Stimulated activated CD8-positive, alpha-beta memory T cell treated with anti-CD3 and anti-CD28 coated beads, Interleukin-7, amount 100 ng/mL, for 48 hours (primary cell): ENCODE measurements at places on chromosomes 3 and 15.

GRCh38 chr3:46987743-46988401, 8.4 kb downstream of the NBEAL2 start:
- DNase-seq = peak; percentile 73

- no peak for DNase-seq
Observed at GRCh38 chr3:136932978-136933772, 24.6 kb upstream of the IL20RB start.

GRCh38 chr3:138114431-138114918, 933 bp downstream of the DZIP1L start:
- no peak for DNase-seq

- no peak for DNase-seq
Observed at GRCh38 chr3:169629895-169630294, 33.6 kb downstream of the MECOM start.

DNA sequence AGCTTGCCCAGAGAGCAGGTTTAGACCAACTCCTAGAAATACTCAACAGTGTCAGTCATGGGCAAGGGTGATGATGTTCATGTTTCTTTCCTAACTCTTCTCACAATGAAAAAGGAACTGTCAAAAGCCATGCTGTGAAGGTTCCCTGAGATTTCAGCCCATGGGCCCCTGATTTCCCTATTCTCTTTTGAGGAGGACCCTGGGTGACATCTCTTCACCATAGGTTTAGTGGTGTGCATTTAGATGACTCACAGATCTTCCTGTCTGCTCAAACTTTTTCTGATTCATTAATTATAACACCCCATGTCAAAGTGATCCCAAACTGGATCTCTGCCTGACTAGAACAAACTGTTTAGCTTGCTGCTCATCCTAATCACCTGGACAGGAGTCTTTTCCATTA, 108.0 kb downstream of the BBX start:
- no peak for DNase-seq

- no peak for DNase-seq
Observed at GRCh38 chr3:176430244-176431037, 766.8 kb downstream of the TBL1XR1 start.

DNA sequence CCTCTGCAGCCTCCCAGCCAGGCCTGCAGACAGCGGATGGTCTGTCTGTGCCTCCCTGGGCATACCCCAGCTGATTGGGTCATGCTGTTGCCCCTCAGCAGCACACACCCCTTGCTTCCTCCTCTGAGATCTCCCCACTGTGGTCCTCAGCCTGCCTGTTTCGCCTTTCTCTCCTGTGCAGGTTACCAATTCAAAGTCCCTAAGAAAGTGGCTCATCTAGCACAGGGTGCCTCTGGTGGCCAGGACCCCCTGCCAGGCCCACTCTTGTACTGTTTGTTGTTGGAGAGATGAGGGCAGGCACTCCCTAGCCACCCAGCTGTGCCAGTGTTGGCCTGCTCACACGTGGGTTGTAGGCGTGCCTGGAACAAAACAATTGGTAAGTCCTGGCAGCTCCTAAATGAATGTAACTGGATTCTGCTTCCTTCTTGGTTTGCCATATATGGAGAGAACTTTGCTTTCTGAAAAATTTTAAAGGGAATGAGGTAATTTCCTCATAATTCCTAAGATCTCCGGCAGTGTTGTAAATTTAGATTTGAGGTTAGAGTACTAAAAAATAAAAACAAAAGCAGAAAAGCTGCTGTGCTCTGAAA, 213.2 kb upstream of the IL12A start:
- DNase-seq = no peak
